ENCODE measurements at places on chromosomes 4 and X.

DNA sequence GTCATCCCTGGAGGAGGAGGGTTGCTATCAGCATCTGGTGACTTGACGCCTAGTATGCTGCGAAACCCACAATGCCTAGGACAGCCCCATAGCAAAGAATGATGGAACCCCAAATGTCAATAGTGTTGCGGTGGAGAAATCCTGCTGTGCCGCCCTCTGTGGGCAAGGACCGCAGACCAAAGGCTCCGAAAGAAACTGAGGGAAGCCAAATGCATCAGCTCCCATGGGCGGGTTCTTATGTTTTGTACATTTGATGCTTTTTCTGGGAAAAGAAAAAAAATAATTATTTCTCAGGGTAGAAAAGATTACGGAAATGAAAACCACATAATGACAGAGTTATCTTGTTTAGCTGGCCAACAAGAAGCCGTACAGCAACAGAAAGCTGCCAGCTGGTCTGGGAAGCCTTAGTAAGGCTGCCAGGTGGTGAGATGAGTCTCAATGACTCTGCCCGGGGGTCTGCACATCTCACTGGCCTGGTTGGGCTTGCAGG, 95.0 kb upstream of the TBL1X start:
- DNase-seq: no peak

DNA sequence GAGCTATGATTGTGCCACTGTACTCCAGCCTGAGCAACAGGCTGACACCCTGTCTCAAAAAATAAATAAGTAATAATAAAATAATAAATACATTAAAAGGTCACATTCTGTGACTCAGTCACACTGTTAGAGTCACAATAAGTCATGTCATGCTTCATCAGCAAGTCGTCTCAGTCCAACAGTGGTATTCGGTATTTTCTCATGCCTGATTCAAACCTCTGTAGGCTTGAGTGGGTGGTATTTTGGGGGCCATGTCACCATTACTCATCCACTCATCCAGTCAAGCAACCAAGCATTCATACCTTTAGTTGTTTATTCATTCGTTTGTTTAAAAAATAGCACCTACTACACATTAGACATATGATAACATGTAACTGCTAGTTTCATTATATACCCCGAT, 46.9 kb downstream of the SUPT20HL2 start:
- no peak for DNase-seq

DNA sequence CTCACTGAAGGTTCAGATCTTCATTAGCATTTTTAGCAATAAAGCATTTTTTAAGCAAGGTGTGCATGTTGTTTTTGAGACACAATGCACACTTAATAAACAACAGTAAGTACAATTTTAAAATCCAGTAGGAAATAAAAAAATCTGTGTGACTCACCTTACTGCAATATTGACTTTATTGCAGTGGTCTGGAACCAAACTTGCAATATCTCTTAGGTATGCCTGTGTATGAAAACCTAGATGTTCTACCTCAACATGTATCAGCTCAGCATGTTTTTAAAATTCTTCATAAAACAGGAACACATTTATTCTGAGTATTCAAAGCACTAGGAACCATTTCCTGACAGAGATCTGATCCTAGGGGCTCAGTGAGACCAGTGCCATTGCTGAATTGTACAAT, 26.7 kb downstream of the NR0B1 start:
- no peak for DNase-seq

- DNase-seq: no peak
Measured at GRCh38 chr4:577499-578450, 1.7 kb upstream of the TMEM271 start.

- DNase-seq: no peak
Measured at GRCh38 chr4:153757407-153757806, 2.4 kb downstream of the RNF175 start.

DNA sequence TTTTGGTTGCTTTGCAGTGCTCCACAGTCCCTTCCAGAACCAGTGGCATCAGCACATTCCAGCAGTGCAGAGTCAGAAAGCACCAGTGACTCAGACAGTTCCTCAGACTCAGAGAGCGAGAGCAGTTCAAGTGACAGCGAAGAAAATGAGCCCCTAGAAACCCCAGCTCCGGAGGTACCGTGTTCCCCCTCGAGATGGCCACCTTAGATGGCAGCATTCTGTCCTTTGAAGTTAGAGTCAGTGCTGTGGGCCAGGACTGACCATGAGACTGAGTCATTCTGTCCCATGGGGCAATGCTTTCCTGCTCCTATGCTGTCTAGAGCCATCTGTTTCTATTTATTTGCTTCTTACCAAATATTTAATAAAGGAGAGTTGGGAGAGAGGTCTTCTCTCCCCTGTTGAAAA, 112.3 kb downstream of the KLHL8 start:
- no peak for DNase-seq

DNA sequence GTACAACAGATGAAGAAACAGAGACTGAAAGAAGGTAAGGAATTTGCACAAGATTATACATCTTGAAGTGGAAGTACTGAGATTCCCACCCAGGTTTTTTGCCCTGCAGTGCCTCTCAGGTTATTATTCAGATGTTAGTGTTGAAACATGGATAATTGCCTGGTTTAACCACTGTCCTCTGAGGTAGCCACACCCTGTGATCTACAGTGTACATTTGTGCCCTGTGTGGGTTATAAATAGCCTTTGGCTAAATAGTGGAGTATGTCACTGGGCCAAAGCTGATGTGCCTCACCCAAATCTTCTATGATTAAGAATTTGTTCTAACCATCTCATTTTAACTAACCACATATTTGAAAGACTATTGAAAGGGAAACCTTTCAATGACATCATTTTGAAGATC, 5.4 kb upstream of the ASB5 start:
- no peak for DNase-seq

GRCh38 chr4:46886711-46887110, 22.3 kb downstream of the COX7B2 start:
- DNase-seq: no peak

GRCh38 chr4:10098780-10099160, 17.8 kb downstream of the WDR1 start:
- DNase-seq: no peak

GRCh38 chr4:127586922-127587571, 45.7 kb upstream of the INTU start:
- DNase-seq: no peak

DNA sequence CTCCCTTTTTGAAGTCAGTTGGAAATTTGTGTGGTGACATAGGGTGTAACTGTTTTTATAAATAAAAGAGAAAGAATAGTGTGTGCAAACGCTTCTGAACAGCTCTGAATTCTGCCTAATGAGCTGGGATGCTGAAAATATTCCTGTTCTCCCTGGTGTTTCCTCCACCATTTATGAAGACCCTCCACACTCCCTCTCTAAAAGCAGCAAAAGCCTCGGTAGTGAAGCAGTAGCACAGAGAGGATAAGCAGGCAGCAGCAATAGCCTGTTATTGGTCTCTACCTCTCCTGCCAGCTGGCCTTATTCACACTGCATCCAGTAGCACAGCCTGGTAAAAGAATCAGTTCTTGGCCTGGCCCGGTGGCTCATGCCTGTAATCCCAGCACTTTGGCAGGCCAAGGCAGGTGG, 406.1 kb downstream of the IQCM start:
- no peak for DNase-seq

DNA sequence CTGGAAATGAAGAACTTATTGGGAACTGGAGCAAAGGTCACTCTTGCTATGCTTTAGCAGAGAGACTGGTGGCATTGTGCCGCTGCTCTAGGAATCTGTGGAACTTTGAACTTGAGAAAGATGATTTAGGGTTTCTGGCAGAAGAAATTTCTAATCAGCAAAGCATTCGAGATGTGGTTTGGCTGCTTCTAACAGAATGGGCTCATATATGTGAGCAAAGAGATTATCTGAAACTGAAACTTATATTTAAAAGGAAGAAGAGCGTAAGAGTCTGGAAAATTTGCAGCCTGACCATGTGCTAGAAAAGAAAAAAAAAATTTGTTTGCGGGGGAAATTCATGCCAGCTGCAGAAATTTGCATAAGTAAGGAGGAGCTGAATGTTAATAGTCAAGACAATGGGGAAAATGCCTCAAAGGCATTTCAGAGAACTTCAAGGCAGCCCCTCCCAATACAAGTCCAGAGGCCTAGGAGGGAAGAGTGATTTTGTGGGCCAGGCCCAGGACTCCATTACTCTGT, 35.9 kb upstream of the PAPSS1 start:
- DNase-seq: no peak

DNA sequence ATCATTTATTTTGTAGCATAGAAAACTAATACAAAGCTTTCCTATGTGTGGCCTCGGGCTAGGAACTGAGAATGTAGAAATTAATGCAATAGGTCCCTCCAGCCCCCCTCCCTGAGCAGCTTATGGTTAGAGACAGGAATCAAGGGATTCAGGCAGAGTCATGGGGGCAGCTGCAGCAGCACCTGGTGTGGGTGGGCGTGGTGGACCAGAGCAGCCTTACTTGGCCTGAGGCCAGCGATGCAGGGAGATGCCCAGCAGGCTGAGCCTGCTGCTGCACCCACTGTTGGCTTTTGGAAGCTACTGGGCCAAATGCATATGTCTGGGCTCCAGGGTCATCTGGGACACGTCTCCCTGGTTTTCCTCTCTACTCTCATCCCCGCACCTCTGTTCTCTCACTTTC, 74.0 kb downstream of the STK32B start:
- no peak for DNase-seq

DNA sequence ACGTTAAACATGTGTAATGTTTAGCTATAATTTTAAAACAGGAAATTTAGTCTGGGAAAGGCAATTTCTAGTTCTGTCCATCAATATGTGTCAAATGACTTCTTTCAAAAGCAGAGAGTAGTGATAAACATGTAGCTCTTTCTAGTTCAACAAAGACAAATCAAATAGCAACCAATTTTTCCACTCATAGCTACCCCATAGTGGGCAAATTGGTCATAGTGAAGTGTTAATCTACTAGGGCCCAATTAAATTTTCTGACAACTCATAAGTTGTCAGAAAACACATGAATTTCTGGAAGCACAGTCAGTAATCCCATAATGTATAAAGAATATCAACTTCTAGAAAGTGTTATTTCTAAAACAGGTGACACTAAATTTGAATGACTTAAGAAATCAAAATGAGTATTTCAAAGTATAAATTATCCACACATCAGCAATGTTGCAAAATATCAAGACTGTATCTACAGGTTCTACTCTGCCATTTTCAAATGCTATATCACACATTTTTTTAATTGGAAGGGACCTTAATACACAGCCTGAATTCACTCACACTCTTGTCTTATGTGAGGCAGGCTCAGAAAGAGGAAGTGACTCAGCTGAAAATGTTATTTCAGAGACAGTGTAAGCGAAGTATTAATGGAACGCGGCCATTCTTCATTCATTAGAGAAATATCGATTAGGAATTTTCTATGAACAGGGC, 7.7 kb downstream of the OCIAD2 start:
- DNase-seq: no peak

DNA sequence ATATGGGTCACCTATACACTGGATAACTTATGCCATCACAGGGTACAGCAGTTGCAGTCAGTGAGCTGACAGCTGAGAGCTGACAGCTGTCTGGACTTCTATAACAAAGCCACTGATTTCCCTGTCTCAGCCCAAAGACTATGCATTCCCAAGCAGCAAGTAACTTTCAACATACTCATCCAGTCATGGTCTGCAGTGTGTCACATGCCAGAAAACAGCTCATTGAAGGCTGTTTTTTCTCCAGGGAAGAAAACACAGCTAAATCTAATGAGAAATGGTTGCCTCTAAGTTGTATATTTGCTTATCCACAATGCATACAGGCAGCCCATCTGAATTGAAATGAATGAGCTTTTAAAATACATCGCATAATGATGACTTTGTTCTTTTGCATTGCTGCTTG, 6.3 kb downstream of the KIAA1210 start:
- DNase-seq: no peak

DNA sequence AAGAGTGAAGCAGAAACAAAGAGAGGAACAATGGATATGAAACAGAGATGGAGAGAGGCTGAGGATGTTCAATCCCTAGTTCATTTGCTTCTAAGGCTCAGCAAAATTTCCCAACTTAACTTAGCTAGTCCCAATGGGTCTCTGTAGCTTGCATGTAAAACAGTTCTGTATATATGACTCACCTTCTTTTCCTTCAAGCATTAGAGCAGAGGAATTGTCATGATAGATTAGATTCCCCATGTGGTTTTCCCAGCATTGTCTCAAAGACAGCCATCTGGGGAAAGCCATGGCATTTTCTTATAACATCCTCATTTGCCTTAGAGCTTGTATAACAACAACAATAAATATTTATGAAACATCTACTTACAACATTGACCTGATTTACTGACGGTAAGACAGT, 93.9 kb upstream of the GATB start:
- DNase-seq: no peak

DNA sequence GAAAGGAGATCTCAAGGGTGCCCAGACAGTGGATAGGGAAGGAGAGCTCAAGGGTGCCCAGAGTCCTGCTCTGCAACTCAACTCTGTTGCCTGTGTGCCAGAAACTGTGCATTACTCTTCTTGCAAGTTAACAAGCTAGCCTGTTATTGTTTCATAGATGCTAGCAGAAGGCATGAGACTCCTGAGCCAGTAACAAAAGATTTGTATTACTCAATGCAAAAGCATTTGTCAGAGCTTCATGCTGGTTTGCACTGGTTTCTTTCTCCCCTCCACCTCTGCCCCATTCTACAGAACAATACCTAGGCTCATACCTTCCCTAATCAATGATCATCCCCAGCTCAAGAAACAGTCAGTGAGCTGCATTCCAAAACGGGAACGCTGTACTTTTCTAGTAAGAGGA, 124.5 kb upstream of the NEIL3 start:
- DNase-seq: no peak

DNA sequence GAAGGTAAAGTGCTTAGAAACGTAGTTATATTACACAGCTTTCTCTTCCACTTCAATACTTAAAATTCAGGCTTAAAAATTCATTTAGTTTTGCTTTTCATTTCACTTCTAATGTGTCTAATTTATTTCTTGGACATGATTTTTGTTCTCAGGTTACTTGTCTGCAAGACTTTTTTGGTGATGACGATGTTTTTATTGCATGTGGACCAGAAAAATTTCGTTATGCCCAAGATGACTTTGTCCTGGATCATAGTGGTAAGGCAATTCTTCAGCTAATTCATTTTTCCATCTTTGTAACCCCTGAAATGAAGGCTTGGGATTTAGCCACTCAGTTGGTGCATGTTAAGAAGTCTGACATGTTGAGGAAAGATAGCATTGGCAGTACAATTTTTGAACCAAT, 114.7 kb downstream of the DCLK2 start:
- DNase-seq: no peak

DNA sequence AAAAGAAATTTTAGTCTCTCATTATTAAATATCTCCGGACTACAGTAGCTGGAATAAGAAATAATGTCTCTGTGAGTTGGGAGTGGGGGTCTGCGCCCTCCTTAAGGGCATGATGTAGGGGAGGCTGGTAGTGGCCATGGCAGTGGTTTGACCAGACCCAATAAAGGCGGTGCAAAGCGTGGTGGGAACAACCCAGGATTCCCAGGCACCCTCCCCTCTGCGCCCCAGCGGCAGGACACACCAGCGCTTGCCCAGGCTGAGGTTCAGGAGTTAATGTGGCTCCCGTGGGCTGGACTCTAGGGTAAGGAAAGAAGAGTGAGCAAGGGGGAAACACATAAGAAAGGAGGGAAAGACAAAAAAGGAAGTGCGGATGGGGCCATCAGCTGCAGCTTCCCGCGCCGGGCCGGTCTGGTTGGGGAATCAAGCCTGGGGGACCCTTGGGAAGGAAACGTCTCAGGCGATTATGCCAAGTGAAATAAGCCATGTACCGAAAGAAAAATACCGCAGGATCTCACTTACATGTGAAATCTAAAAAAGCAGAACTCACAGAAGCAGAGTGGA, 157.5 kb upstream of the SMIM31 start:
- no peak for DNase-seq
